ENCODE measurements at places on chromosomes 2 and 18.

- DNase-seq: no peak
Measured at GRCh38 chr2:37721201-37721560, 49.7 kb upstream of the CDC42EP3 start.

- peak; percentile 30 for DNase-seq
Measured at GRCh38 chr18:25467226-25467987, 115.4 kb upstream of the ZNF521 start.

- DNase-seq: peak; percentile 84
Measured at GRCh38 chr2:100197631-100198153, 55.3 kb upstream of the AFF3 start.

DNA sequence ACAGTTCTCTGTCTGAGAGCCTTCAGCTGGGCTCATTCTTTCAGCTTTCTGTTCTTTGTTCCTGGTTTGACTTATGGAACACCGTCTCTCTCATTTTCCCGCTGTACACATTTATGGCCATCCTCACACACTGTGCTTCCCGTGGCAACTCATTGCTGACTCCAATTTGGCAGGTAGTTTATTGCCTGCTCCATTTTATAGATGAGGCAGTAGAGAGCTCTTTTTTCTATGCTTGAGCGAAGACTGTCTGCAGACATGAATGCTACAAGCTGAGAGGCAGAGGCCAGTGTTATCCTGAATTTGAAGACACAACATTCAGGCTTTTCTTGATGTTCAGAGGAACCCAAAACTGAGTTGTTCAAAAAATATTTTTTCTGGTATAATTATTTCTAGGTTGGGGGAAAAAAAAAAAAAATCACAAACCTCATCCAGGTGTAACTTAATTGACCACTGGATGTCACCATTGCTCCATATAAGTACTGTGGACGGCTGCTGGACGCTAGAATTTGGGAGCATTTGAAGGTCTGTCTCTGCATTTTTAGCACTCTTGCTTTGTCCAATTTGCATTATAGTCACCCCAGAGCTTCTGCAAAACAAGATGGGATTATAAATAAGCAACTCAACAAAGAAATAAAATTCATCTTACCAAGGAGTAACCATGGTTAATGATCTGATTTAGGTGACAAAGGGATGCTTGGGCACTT, 83.5 kb downstream of the HRH4 start:
- no peak for DNase-seq

GRCh38 chr18:5195656-5196055, 1.4 kb downstream of the AKAIN1 start:
- DNase-seq: no peak

GRCh38 chr2:149296031-149296430, 34.4 kb upstream of the LYPD6 start:
- no peak for DNase-seq

DNA sequence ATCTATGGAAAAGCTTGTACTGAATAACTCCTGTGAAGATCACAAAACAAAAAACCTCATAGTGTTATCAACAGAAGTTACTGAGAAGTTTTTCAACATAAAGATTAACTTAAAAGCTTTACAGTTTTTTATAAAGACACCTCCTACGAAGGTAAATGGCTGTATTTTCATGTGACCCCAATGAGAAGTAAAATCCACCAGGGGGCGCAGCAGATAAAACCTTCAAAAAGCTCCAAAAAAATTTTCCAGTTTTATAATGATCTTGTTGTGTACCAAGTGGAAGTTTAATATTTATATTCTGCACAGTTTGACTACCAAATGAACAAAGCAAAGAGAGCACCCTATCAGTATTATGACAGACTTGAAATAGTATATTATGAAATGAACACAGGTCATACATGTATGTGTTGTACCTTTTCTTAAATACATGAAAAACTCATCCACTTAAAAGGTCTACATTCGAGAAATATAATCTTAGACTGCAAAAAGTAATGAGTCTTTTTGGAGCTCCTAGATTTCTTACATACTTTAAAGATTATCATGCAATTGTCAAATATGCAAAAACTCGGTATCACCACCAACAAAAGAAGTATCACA, 38.5 kb downstream of the PNO1 start:
- peak; percentile 71 for DNase-seq

DNA sequence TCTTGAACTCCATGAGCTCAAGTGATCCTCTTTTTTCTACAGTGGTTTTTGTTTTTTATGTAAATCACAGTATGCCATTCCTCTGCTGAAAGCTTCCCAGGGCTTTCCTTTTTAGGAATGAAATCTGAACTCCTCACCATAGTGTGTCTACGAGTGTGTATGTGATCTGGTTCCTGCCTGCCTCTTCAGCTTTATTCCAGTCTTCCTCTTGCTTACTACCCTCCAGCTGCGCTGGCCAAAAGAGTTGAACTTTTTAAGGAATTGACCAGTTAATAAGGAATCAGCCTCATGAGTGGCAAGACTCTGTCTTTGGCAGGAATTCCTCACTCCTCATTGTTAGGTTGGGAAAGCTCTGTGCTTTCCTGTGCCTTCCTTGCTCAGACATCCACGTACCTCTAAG, 4.0 kb downstream of the CCT7 start:
- no peak for DNase-seq

DNA sequence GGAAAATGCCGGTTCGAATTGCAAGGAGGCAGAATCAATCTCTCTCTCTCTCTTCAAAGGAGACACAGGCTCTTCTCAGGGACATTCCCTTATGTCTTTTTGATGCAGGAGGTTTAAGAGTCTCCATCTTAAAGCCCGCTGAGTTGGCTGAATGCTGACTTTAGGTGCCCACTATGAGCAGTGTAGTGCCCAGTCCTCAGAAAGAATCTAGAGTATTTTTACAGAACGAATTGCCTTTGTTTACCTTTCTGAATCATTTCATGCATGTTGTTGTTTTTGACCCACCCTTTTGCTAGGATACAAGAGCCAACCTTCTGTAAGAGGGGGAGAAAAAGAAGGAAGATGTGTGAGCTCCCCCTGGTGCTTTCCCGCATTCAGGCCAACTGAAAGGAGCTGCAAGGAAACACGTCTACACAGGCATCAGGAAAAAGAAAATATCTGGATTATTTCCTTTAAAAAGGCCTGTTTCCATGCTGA, 193.5 kb upstream of the TCF4 start:
- DNase-seq: peak; percentile 80

DNA sequence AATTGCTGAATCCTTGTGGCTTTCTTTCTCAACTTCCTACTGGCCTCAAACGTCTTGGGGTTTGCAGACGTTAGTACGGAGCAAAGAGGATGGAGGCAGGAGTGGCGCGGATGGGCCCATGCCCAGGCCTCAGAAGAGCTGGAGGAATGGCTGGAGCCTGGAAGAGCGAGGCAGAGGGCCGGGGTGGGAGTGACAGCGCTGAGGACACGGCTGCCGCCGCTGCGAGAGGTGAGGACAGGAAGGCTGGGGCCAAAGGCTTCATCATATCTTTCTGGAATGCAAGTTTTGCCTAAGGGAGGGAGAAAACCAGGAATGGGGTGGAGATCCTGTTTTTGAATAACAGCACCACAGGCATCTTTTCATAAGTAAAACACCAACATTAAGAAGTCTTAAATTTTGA, 178.5 kb upstream of the SESTD1 start:
- no peak for DNase-seq

DNA sequence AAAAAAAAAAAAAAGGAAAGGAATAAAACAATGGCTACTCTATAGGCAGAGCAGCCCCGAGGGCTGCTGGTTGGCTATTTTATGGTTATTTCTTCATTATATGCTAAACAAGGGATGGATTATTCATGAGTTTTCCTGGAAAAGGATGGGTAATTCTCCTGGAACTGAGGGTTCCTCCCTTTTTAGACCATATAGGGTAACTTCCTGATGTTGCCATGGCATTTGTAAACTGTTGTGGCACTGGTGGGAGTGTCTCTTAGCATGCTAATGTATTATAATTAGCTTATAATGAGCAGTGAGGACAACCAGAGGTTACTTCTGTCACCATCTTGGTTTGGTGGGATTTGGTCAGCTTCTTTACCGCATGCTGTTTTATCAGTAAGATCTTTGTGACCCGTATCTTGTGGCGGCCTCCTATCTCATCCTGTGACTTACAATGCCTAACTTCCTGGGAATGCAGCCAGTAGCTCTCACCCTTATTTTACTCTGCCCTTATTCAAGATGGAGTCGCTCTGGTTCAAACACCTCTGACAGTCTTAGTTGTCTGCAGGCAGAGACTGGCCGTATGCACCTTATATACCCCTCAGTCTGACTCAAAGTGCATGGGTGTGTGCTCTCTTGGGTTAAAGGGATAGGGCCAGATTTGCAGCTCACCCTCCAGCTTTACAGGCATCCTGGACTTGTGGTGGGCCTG, 57.7 kb downstream of the HAUS1 start:
- DNase-seq: no peak

GRCh38 chr2:45207101-45207500, 197.8 kb upstream of the SIX2 start:
- DNase-seq: no peak

DNA sequence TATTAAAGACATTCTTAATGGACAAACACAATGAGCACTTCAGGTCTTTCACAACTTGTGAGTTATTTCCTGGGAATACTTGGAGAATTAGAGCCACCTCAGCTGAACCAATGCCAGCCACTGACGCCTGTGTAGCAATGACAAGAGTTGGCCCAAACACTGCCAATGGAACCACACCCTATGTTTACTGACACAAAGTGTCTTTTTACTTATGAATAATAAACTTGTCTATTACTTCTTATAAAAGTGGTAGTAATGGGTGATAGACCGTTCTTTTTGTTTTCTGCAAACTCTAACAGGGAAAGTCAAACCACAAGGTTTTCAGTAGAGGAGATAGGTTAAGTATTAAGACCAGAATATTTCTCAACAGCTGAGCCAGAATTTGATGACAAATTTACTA, 12.5 kb upstream of the CHAC2 start:
- DNase-seq: no peak

GRCh38 chr2:176567361-176567760, 298.1 kb downstream of the MTX2 start:
- DNase-seq: no peak

- no peak for DNase-seq
Measured at GRCh38 chr2:206565666-206566065, 76.6 kb upstream of the FAM237A start.

- peak; percentile 17 for DNase-seq
Measured at GRCh38 chr2:127611076-127611925, 34.7 kb upstream of the GPR17 start.

DNA sequence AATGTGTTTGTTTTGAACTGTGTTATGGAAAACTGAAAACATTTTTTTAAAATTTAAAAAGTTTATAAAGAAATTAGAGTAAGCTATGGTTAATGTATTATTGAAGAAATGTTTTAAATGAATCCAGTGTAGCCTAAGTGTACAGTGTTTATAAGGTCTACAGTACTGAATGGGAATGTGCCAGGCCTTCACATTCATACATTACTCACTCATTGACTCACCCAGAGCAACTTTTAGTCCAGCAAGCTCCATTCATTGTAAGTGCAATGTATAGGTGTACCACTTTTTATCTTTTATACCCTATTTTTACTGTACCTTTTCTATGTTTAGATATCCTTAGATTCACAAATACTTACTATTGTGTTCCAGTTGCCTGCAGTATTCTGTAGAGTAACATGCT, 215.1 kb upstream of the THUMPD2 start:
- no peak for DNase-seq

- DNase-seq: peak; percentile 7
Measured at GRCh38 chr2:220269367-220269766, 641.9 kb downstream of the SLC4A3 start.

DNA sequence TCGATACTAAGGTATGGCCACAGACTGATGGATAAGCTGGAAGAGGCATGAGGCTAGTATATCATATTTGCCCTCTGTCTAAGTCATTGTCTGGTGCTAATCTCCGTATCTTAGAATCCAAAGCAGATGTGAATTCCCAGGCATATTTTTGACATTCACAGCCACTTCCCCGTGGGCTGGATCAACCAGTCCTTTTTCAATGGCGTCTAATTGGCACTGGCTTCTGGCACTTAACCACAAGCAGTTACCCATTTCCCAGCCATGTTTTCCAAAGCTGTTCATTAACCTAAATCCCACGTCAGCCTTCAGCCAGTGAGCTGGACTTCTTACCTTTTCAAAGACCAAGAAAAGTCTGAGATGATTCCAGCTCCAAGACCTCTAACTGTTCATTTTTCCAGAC, 20.7 kb upstream of the ZNF407 start:
- no peak for DNase-seq

DNA sequence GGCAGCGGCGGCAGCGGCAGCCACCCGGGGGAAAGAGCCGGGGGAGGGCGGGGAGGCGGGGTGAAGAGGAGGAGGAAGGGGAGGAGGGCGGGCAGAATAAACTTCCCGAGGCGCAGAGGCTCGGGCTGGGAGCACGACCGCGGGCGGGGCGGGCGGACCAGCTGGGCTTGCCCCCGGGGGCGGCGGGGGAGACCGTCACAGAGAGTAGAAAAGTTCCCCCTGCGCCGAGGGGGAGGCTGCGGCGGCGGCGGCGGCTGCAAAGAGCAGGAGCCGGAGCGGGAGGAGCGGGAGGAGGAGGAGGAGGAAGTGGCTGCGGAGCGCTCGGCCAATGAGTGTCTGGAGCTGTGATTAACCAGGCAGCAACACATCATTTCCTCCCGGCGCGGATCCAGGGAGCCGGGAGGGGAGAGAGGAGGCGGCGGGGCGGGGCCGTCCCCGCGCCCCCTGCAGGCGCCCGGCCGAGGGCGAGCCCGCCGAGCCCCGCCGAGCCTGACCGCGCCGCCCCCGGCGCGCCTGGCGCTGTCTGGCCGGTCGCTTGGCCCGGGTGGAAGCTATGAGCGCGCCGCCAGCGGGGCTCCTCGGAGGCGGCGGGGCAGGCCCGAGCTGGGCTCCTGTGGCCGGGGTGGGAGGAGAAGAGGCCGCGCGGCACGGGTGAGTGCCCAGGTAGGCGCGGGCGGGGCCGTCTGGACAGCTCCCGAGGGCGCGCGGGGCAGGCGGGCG, at the start of gene ACVR1:
Gene ACVR1 (minus strand): TSS at position 265 of the 720 bp plus-strand sequence. CDS start 76,837 bp downstream, outside the sequence.
- peak; percentile 96 for DNase-seq

DNA sequence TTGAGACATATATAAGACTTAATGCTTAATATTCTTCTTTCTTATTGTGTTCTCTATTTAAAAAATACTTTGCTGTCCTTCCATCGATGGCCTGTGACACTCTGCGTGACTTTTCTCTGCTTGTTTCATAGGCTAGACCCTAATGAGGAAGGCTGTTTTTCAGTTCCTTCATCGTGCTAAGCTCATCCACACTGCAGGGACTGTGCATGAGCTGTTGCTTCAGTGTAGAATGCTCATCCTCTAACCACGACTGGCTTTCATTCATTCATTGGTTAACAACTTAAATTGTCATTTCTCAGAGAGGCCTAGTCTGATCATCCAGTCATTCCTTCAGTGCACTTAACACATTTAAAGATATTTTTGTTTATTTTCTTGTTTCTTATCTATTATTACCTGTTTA, 134.4 kb downstream of the CCDC85A start:
- DNase-seq: no peak

- DNase-seq: no peak
Measured at GRCh38 chr2:237716011-237716410, 82.6 kb upstream of the RBM44 start.

DNA sequence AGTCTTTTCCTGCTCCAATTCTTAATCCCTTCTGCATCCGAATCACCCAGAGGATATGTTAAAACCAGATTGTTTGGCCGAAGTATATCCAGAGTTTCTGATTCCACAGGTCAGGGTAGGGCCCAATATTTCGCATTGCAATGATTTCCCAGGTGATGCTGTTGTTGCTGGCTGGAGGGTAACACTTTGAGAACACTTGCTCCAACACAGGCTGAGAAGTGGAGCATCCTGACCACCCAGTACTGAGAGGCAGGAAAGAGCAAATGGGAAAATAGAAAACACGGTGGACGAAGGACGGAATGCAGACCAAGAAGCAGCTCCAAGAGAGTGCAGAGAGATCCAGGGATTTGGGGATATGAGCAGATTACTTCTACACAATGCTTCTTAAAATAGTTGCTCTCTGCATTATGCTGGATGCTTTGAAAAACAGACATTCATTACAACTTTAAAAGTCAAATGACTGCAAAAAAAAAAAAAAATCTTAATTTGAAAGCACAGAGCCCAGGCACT, 362.2 kb upstream of the SLC14A2 start:
- no peak for DNase-seq

Data from stomach (tissue), 19 donors.